ENCODE measurements at places on chromosomes 6 and 20. TPM values are rescaled to one million over a fixed set of nuclear protein-coding genes. Genes with fewer than 3 reads are reported as not detected.

PTK6 gene
- total RNA-seq, result 0.29 TPM

SLA2 gene
- total RNA-seq, result 0.29 TPM

GRCh38 chr6:139290787-139291311 is 949 bp downstream of the TXLNB start:
- DNase-seq, result no peak

OR2H2 gene
- total RNA-seq, result not detected

DNA sequence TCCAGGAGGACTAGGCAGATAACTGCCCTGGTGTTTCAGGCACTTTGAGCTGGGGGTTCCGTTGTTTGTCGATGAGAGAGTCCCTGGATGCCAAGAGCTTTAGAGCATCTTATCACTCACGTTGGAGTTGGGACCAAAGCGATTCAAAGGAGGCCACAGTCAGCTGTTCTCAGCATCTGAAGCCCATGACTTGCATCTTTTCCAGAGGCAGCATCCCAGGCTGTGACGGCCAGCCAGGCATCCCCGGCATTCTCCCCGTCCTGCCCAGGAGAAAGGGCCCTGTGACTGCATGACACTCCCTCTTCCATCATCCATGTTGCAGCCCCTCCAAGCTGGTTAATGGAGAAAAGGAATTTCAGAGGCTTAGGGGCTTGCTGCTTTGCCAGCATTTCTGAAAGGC is 520.3 kb downstream of the CDH26 start:
- no peak for DNase-seq

ESR1 gene
- 1.7 TPM for total RNA-seq

FAXC gene
- total RNA-seq, result 41.7 TPM

SASH1 gene
- total RNA-seq, result 86.6 TPM

DNA sequence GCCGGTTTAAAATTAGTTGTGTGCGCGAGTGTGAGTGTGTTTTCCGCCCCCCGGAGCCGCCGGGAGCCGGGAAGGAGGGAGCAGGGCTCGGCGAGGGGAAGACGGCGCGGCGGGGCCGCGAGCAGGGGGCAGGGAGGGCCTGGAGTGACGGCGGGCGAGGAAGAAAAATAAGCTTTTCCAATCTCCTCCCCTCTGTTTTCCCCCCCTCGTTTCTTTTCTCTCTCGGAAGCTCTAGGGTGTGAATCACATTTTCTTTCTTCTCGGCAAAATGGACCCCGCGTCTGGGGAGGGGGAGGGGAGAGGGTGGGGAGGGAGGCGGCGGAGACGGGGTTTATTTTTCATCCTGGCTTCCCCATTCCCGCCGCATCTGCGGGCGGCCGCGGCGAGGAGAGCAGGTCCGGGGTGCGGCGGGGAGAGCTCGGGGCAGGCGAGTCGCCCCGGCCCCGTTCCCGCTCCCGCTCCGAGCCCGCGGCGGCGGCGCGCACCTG is 881 bp downstream of the BICRAL start:
- peak; percentile 93 for DNase-seq

DNA sequence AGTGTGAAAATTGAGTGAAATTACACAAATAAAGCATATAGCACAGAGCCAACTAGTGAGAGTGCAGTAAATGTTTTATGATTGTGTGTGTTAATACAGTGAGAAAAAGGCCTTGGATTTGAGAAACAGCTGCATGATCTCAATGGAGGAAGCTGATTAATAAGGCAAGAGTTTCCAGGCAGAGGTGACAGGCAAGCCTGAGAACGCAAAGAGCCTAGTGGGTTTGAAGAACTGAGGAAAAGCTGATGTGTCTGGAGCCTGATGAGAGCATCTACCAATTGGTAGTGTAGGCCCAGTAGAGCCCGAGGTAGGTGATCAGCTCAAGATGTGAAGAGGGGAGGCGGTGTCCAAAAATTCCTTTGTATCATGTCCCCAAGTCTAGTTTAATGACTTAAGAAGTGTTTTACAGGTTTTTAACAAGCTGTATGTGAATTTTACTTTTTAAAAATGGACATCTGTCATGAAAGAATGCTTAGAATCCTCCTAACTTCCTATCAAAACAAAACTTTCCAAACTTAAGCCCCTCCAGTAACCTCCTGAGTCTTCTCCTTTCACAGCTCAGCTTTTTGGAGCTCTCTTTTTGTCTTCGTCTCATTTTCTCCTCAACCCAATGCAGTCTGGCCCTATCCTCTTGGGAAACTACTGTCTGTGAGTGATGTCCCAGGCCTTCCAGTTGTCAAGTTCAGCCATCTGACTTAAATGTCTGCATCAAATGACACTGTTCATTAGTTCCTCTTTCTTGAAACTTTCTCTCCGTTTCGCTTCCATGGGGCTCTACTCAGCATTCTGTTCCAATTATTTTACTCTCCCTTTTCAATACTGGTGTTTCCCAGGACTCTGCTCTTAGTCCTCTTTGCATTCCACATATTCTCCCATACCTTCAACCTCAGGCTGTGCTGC is 1.2 kb downstream of the CDC40 start:
- no peak for DNase-seq

DNA sequence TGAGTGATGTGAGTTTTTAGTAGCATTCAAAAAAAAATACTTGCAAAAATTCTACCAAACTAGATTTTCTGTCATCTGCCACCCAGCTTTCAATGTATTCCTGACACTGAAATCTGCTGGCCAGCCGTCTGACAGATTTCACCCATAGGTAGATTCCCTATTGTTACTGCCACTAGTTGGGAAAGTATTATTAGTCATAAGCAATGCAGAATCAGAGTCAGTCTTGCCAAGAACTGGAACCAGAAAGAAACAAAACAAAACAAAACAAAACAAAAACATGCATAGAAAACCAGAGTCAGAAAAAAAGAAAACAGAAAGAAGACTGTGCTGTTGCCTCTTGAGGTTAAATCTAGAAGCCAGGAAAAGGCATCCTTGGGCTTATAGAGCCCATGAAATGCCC is 293.1 kb upstream of the KCNQ5 start:
- no peak for DNase-seq

PPP1R3G gene
- total RNA-seq, result 7.9 TPM

DNA sequence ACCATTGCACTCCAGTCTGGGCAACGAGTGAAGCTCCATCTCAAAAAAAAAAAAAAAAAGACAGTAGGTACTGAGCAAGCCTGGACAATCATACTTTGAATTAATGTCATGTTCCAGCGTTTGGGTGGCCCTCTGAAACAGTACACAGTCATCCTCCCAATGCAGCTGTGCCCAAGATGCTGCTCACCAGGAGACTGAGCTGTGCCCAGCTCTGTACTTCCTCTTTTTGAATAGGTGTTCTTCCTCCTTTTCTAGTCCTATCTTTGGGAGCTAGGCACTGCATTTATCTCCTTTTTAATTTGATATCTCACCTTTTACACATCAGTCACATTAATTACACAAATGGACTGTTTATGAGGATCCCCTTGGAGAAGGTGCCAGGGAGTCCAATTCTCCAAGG is 101.5 kb downstream of the RPP40 start:
- peak; percentile 8 for DNase-seq

DNA sequence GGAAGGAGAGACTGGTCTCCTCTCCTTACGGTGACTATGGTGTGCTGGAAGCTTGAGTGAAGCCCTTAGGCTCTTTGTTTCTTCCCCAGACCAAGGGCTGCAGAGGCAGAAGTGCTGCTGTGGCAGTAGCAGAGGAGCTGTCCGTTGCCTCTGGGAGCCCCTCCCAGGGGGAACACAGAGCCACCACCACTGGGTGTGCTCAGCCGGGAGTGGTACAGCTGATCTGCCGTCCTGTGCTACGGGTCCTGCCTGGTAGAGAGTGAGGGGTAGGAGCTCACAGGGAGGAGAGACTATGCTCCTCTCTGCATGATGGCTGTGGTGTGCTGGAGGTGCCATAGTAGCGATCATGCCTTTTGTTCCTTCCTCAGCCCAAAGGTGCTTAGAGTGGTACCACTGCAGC is 318.7 kb downstream of the DOK5 start:
- DNase-seq, result no peak

- DNase-seq, result peak; percentile 89
Measured at GRCh38 chr6:166308033-166308768, at the start of gene PRR18. Gene PRR18, minus strand, starts transcription at chr6:166308392. Its CDS starts 250 bp downstream, at chr6:166308142.

GRCh38 chr6:34331371-34332050 is 61.0 kb downstream of the NUDT3 start:
- DNase-seq, result peak; percentile 64

LRRN4 gene
- not detected for total RNA-seq

RSPO4 gene
- 0.42 TPM for total RNA-seq

- no peak for DNase-seq
Measured at GRCh38 chr6:120899932-120900331, 434.3 kb downstream of the TBC1D32 start.

- no peak for DNase-seq
Measured at GRCh38 chr6:112683926-112684325, 336.8 kb downstream of the RFPL4B start.

DNA sequence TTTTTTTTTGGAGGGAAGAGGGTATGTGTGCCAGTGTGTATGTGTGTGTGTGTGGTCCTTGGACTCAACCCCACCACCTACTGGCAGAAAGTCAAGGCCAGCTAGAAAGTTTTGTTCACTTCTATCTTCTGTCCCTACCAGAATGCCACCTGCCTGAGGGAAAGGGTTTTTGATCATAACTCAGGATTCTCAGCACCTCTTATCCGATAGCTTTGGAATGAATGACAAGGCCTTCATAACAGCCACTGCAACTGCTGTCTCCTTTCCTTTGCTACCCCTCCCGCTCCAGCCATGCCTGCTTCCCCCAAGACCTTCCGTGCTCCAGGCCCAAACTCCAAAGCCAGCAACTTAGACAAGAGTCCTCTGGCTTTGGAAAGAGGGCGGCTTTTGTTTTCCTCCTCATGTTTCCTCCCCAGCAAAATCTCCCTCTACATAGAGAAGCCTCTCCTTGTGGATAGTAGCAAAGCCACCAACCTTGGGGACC is 18.7 kb downstream of the BTN3A1 start:
- no peak for DNase-seq

- peak; percentile 21 for DNase-seq
Measured at GRCh38 chr20:46419882-46420281, 13.5 kb upstream of the ELMO2 start.

PHACTR1 gene
- 3.6 TPM for total RNA-seq

GRCh38 chr6:111993342-111993741 is 60.6 kb upstream of the CCN6 start:
- DNase-seq, result no peak

LRRC1 gene
- 12.8 TPM for total RNA-seq

PTCRA gene
- not detected for total RNA-seq

- no peak for DNase-seq
Measured at GRCh38 chr6:130105996-130106704, 87.8 kb downstream of the L3MBTL3 start.
